Kidney tubule cell (primary cell): ENCODE measurements at places on chromosomes 11 and 22.
A peak's percentile ranks its signal among the peaks of the same experiment; 100 is the strongest.

GRCh38 chr22:49090061-49090852, 737.4 kb downstream of the BRD1 start:
- no peak for DNase-seq

GRCh38 chr22:35743326-35743860, 25.7 kb downstream of the APOL5 start:
- no peak for DNase-seq

- DNase-seq: peak; percentile 64
Observed at GRCh38 chr11:68632802-68633201, 51.5 kb upstream of the GAL start.

DNA sequence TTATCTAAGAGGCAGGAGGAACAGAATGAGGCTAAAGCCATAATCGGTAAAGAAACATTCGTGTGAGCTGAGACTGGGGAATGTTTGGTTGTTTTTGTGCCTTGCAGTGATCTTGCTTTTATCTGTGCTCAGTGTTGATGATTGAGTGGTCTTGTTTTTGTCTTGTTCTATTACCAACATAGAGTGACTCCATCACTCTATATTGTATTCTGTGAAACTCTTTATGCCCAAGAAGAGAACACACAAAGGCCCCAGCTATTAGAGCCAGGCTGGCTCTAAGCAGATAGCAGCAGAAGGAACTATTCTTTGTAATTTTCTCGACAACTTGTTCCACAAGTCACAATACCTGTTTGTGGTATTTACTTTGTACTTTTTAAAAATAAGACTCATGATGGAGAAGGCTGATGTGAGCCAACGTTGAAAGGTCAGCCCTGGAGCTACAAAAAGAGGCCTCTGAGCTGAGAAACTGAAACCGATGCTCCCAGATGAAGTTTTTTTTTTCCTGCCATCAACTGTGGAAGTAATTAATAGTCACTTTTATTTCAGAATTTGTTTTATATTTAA, 68.4 kb downstream of the LARGE1 start:
- DNase-seq: no peak

DNA sequence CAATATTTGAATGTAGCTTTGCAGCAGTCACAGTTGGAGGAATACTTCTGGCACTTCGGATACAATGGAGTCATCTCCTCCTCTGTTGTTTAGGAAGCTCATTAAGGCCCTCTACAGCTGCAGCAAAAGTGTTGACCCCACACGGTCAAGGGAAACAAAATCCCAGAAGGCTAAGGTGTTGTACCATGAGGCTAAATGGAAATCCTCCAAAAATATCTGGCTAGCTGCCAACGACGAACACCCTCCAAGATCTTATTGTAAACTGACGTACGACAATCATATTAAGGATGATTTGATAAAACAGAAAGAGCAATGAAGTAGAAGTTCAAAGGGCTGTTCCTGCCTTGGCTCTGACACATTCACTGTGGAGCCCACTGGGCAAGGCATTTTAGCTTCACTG, 4.0 kb downstream of the POGLUT3 start:
- DNase-seq: no peak

DNA sequence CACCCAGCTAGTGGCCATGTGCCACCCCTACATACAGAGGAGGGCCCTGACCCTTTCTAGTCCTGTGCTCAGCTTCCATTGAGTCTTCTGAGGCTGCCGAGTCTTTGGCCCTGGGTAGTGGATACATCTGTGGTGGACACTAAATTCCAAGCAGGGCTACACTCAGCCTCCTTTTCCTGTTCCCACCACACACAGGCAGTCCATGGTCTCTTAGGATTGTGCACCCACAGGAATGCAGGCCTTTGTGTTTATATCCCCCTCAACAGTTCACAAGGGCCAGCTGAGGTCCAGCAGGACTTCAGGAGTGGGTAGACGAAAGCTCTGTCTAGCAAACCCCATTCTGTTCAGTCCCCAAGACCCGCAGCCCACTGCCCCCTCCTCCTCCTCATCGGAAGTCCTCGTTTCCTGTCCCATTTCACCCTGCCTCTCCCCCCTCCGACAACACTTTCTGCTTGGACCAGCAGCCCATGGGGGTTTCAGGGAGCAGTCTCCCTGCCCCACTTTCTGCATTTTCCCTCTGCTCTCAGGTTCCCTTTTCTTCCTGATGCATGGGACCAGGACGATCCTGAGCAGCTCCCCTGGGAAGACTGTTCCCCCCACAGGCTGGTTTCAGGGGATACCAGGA, 91.8 kb downstream of the SWAP70 start:
- no peak for DNase-seq

DNA sequence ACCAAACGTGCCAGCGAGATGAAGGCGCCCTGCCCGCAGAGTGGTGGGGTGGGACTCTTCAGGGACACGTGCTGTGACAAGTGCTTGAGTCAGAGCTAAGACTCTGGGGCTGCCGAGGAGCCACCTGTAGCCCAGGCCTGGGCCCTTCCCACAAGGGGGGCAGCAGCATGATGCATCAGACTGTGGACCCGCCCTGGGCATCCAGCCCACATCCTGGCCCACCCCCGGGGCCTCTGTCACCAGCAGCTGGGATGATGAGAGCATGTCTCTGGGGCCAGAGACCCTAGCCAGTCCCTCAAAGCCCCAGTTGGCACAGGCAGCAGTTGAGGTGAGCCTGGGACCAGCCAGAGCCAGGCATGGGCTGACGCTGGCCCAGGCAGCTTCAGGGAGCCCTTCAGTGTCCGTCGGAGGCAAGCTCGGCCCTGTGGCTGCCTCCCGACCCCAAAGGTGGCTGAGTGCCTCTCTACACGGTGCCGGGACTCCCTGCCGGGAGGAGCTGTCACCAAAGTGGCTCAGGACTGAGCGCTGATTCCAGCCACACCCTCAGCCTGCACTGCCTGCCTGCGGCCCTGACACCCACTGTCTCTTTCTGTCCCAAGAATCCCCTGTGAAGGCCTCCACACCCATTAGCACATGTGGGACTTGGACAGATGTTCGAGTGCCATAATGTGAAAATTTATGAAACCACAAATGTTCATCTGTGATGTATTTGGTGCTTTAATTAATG, 41.3 kb downstream of the CDKN1C start:
- DNase-seq: no peak

DNA sequence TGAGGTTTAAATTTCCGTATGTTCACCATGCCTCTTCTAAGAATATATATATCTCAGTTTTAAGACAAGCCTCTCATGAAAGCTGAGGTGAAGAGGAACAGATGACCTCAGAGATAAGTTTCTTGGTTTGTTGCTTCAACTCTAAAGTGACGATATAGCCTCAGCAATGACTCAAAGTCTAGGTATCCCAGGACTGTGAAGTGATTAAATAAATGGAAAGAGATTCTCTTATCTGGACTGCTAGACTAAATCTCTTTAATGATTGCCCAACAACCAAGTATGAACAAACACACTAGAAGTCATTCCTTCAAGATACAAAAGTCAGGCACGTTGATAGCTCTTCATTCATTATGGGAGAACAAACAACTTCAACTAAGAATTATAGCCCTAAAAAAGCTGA, 15.3 kb downstream of the CADM1 start:
- DNase-seq: peak; percentile 92

- no peak for DNase-seq
Observed at GRCh38 chr22:47190276-47190956, 428.0 kb downstream of the TBC1D22A start.

DNA sequence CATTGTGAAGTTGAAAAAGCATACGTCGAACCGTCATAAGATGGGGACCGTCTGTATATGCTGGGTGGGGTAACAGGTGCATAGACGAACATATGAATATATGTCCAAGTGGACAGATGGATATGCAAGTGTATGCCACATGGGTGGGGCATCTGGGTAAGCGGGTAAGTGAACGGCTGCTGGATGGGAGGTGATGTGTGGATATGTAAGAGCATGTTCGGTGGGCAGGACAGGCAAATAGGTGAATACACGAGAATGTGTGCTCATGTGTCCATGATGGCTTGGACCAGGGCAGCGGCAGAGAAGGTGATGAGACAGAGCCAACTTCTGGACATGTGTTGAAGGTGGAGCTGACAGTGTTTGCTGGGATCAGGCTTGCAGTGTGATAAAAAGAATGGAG, 12.0 kb downstream of the IFITM10 start:
- no peak for DNase-seq

GRCh38 chr11:36469063-36469462, 41.0 kb downstream of the TRAF6 start:
- DNase-seq: peak; percentile 26

GRCh38 chr11:122727101-122727929, 71.8 kb downstream of the UBASH3B start:
- DNase-seq: no peak

- peak; percentile 45 for DNase-seq
Observed at GRCh38 chr11:18490736-18491485, 35.3 kb downstream of the LDHAL6A start.

- DNase-seq: no peak
Observed at GRCh38 chr22:30223303-30223702, 23.3 kb downstream of the LIF start.

DNA sequence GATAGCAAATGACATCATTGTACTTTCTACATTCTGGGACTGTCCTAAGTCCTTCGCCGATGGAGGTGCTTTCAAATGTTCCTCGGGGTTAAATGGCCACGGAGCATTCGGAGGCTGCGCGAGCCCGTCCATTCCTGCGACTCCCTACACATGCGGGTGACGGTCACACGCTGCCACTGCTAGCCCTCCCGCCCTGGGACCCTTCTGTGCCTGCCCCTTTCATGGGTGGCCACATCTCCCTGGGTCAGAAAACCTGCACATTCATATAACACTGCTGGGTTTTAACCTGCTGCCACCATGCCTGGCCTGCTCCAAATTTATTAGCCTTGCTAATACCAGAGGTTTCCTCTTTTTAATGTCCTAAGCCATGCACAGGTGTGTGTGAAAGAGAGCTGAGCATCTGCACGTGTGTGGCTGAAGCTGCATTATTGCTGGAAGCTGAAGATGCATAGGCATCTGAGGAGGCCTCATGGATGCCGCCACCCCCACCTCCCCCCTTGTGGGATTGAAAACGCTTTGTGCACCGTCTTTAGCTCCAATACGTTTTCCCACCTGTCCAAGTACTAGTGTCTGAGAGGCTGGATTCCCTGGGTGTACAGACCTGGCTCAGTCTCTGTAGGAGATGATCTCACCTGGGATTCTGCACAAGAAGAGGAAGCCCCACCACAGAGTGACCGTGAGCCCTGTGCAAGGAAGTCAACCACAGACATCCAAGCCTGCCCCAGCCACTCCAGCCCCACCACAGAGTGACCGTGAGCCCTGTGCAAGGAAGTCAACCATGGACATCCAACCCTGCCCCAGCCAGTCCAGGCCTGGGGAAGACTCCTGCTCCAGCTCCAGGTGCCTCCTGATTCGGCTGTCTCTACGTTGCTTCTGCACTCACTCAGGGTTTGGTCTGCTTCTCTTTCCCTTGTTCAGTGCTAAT, 626.4 kb downstream of the BRD1 start:
- no peak for DNase-seq

DNA sequence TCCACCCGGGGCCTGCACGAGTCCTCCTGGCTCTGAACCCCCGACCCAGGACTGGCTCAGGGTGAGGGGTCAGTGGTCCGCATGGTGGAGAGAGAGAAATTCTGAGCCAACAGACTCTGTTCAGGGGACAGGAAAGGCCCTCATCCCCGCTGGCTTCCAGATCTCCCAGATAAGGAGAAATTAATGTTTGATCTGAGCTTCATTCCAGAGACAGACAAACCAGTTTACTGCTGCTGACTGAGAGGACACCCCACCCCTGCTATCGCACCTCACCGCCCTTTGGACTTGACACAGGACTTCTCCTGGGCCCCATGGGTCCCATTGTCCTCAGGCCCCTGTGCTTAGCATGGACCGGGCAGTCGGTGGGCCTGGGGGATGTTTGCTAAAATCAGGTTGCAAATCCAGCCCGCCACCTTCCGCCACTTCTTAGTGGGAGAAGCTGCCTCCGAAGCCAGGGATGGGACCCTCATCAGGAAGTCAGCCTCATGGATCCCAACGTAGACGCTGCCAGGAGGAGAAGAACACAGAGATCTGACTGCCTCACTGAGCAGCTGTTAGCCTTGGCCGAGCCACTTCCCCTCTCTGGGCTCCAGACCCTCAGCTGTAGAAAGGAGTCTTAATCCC, 11.2 kb upstream of the UPK3A start:
- no peak for DNase-seq

DNA sequence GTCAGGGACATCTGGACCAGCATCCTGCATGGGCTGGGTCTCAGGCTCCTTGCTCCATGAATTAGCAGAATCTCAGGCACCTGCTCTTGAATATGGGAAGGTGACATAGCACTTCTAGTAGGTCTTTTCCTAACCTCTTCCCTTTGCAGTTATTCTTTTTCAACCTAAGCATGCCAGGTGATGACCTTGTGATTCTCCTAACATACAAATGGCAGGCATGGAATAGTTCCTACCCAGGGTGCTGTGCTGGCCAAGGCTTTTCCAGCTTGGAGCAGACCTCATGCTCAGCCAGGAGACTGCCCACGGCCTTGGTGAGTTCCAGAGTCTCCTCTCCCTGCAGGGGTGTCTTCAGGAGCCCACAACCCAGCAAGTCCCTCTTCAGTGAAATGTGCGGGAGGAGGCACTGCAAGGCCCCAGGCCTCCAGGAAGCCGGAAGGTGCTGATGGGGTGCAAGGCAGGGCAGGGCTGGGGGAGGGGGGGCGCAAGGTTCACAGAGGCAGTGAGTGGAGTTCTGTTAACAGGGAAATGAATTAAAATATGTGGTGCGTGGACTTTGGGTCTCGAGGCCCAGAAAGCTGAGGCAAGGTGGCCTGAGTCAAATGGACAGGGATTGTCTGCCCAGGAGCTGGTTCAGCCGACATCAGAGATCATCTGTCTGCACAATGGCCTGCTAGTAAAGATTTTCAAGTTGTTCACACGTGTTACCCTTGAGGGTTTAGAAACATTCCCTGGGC, 75.9 kb upstream of the SEPTIN5 start:
- no peak for DNase-seq

DNA sequence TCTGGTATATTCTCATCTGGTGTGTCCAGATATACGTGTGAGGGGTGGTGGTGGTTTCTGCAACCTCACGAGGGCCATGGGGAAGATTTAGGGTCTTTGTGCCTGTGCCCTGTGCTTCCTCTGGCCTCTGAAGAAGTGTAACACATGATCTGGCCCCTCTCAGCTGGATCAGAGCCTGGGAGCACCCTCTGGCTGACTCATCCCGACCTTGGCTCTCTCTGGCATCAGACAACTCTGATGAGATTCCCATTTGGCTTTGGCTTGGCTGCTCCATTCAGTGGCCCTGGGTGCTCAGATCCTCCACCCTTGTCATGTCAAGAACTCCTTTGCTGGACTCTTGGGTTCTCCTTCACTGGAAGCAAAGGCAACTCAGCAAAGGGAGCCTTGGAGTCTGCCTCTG, 45.2 kb downstream of the RASSF10 start:
- DNase-seq: no peak

- peak; percentile 71 for DNase-seq
Observed at GRCh38 chr11:2211113-2211971, 39.7 kb upstream of the TH start.

DNA sequence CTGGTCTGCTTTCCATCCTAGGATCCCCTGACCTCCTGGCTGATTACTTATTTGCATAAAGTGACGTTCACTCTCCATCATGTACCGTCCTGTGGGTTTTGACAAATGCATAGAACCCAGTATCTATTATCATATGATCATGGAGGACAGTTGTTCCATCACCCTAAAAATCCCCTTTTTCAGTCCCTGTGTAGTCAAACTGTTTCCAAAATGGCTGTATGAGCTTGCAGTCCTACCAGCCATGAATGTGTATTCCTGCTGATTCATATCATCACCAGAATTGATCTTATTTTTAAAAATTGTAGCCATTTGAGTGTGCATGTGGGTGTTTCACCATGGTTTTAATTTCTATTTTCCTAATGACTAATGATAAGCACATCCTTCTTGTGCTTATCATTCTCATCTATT, 108.8 kb downstream of the MPPED1 start:
- no peak for DNase-seq
